ENCODE measurements at places on chromosomes 3 and 15.
A peak's percentile ranks its signal among the peaks of the same experiment; 100 is the strongest.

DNA sequence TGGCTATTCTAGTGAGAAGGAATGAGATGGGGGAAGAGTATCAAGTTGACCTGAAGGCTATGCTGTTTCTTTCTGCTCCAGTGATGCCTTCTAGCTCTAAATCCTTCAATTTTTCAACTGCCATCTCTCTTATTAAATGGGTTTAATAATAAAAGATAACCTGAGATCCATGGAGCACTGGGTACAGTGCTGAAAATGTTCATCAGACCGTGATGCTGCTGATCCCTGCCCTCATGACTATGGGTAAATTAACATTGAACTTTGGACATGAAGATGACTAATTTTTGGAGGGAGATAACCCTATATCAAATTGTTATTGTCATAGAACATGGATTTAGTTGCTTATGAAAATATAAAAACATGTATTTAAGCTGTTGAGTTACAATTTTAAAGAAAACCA is 27.7 kb upstream of the SLC2A2 start:
- no peak for DNase-seq

DNA sequence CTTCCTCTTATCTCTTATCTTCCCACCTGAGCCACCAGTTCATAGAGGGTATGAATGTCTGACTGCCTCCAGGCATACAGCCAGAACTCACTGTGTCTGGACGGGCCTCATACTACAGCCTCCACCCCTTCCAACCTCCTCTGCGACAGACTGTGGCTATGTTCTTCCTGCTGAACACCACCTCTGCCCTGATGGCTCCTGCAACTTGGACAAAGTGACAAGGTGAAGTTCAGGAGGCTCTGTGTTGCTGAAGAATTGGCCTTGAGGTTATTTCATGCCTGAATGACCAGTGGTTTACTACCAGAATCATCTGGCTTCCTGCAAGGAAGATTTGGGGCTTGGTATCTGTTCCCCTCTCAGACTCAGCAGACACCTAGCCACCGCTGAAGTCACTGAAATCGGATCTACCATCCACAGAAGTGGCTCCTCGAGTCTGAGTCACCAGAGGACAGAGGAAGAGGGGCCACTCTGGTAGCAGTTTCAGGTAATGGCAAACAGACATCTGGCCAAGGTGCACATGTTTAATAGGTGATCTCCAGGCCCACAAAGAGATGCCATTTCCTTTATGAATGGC is 14.2 kb upstream of the ULK3 start:
- DNase-seq = no peak

GRCh38 chr3:185070491-185071286 is 82.2 kb downstream of the C3orf70 start:
- DNase-seq = peak; percentile 53

DNA sequence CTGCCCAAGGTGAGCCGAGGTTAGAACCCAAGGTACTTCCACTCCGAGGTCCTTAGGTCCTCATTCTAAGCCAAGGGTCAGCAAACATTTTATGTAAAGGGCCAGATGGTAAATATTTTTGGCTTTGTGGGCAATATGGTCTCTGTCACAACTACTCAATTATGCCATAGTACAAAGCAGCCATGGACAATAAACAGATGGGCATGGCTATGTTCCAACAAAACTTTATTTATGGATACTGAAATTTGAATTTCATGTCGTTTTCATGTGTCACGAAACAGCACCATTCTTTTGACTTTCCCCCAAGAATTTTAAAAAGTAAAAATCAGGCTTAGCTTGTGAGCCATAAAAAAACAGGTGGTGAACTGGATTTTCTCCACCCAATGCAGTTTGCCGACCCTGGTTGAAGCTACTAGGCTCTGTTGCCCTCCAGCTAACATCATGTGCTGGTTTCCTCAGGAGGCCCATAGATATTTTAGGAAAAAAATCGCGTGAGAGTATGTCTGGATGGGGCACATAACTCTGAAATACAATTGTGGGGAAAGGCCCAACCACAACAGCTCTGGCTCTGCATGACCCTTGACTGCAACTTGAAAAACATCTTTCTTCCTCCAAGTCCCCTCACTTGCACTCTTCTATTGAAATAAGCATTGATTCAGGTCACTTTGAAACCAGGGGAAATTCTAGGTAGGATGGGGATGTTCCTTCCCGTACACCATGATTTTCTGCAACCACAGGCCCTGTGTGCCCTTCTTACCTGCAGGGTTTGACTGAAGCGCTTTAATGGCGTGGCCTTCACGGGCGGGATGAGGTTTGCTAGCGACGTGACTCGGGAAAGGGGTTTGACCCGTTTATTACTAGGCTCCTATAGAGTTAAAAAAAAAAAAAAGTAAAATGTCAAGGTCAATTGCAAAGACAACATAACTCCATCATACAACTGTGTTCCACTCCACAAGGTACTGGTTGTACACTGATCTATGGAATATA is 28.5 kb downstream of the ARHGEF3 start:
- no peak for DNase-seq

DNA sequence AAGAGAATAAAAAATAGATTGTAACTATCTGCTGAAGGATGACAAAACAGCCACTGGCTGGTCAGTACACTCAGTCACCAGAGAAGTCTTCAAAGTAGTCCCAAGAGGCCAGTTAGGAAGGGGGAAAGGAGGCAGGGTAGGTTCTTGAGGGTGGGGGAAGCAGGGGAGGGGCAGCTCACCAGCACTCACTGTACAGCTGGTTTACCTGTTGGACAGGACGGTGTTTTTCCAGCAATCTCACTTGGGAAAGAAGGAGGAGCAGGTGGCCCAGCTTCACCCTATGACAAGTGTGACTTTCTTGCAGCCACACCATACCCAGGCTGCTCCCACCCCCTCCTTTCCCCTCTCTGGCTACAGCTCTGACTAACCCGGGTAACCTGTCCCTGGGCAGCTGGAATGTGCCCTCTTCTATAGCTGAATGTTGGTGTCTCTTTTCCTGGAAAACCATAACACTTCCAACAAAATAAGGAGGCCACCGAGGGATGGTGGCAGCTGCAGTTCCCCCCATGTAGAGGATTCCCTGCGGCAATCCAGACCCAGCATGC is 203.4 kb upstream of the NSMCE3 start:
- DNase-seq = no peak

DNA sequence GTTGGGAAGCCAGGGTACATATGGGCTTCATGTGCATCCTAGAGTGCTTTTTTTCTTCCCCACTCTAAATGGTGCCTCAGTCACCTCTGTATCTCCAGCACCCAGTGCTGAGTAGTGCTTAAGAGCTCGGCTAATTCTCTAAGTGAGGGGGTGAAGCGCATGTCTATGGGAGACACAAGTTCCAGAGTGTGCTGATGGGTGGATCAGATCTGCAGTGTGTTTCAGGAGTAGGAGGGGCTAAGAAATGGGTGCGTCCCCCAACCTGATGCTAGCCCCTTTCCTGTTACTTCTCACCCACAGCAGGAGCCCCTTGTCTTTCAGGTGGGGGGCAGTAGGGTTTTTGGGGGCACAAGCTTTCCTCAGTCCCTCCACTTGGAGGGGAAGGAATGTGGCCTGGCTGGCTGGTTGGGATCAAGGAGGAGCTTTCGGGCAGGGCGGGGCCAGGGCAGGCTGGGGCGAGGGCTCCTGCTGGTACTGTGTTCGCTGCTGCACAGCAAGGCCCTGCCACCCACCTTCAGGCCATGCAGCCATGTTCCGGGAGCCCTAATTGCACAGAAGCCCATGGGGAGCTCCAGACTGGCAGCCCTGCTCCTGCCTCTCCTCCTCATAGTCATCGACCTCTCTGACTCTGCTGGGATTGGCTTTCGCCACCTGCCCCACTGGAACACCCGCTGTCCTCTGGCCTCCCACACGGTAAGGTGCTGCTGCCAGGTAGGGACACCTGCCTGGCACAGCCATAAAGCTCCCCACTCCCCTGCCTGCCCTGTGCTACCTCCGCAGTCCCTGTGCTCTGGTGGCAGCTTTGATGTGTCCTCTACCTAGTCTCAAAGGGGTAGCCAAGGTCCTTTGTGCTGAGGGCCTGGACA is at the start of gene IL17RE:
IL17RE (plus strand) TSS at position 477 of the 866 bp plus-strand sequence; CDS start at position 562, 85 bp downstream.
- peak; percentile 56 for DNase-seq

DNA sequence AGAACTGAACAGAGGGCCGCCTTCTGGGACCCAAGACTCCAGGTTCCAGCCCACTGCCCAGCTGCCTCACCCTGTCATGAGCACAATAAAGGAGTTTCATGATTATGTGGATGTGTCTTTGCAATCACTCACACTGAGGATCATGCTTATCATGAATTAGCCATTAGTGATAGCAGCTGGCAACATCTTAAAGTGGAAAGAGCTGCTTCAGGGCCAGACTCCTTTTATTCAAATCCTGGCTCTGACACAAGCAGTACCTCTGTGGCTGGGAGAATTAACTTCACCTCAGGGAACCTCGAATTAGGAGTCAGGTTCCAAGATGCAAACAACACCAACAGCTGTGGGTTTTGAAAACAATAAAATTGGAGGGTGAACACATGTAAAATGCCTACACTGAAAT is 6.6 kb upstream of the SCAP start:
- no peak for DNase-seq

GRCh38 chr15:71143373-71144310 is 28.4 kb downstream of the THSD4 start:
- no peak for DNase-seq

- no peak for DNase-seq
These were observed 339.9 kb upstream of the RBMS3 start for GRCh38 chr3:28940994-28941393.

DNA sequence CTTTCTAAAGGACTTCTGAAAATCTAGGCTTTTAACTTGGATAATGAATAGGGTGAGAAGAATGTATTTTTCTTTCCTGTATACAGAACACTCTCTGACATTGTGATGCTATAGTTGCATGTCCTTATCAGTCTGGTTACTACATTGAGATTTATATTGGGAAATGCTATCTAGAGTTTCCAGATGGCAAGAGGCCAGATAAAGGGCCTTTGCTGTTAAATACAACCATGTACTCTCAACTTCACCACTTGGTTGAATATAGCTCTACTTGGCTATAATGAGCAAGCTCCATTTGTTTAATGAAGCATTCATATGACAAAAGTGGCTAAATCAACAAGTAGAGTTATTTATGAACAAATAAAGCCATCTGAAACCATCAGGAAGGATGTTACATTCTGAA is 91.0 kb downstream of the IGSF11 start:
- no peak for DNase-seq
